Midbrain (tissue), 1 donor: ENCODE measurements at places on chromosomes 1 and 21.

GRCh38 chr1:11568687-11569086, 85.5 kb downstream of the FBXO2 start:
- DNase-seq = no peak

- no peak for DNase-seq
These were observed 12.8 kb upstream of the E2F2 start for GRCh38 chr1:23543707-23544443.

- DNase-seq = peak; percentile 34
These were observed 16.9 kb downstream of the ATG4C start for GRCh38 chr1:62800825-62801306.

DNA sequence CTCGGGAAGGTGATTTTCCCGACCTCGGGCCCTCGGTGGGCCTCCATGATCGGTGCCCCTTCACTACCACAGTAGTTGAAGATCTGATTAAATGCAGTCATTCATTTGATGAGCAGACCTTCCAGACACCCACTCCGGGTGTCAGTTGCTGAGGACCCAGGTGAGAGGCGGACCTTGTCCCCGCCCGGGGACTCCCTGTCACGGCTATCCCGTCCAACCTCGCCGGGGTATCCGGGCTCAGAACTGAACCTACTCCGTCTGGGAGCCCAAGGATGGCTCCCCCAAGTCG, 22.6 kb downstream of the RNU1-3 start:
- no peak for DNase-seq

DNA sequence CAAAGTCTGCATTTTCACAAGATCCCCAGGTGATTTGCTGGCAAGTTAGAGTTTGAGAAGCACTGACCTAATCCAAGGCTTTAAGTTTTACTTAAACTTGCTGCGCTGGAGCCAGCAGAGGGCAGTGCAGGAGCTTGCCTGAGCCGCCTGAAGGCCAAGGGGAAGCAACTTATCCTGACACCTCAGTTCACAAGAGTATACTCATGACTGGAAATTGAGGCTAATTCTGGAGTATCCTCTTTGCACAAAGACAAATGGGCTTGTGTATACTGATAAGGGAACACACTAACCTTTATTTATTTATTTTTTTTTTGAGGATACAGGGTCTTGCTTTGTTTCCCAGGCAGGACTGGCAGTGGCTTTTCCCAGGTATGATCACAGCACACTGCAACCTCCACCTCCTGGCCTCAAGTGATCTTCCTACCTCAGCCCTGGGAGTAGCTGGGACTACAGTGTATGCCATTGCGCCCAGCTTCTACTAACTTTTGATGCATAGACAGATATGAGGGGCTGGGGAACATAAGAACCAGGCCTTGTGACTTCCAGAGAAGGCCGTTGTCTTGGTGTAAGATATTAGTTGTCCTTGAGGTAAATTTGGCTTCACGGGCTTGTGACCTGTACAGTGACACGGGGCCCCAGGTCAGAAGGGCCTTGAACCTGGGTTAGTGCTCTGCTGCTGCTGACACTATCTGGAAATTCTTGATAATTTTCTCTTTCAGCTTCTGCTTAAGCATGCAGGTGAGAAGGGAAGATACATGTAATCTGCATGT, 29.0 kb upstream of the SLAMF1 start:
- peak; percentile 30 for DNase-seq

GRCh38 chr1:17842686-17843085, 87.6 kb downstream of the ACTL8 start:
- DNase-seq = no peak

DNA sequence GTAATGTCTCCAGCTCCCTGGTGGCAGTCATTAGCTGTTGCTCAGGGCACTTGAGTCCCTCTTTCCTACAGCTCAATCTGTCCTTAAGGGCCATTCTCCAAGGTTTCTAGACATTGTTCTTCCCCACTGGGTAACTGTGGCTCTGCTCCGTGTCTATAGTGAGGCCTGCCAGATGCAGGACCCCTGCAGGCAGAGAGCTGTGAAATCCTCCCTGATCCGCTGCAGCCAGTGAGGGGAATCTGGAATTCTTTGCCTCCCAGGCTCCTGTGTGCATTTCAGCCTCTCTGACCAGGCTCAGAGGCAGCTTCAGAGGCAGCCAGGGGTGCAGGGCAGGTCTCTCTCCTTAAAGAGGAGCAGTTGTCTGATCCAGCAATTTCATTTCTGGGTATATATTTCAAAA, 14.4 kb upstream of the IGSF21 start:
- no peak for DNase-seq

DNA sequence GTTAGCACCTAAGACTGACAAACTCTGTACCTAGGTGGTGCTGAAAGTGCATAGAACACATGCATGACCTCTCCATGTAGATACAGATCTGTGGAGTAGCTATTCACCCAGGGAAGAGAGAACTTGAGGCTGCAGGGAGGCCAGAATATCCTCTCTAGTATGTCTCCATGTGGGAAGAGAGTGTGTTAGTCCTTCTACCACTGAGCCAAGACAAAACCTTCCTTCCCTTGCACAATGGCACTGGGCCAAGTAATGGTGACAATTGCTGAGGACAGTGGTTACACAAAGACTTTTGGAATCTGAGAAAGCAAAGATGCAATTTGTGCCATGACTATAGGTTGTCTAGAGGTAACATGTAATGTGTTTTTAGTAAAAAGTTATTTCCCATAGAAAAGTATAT, 52.3 kb downstream of the C1orf198 start:
- DNase-seq = no peak

GRCh38 chr21:43306911-43307676, 119.8 kb downstream of the SIK1 start:
- DNase-seq = no peak

DNA sequence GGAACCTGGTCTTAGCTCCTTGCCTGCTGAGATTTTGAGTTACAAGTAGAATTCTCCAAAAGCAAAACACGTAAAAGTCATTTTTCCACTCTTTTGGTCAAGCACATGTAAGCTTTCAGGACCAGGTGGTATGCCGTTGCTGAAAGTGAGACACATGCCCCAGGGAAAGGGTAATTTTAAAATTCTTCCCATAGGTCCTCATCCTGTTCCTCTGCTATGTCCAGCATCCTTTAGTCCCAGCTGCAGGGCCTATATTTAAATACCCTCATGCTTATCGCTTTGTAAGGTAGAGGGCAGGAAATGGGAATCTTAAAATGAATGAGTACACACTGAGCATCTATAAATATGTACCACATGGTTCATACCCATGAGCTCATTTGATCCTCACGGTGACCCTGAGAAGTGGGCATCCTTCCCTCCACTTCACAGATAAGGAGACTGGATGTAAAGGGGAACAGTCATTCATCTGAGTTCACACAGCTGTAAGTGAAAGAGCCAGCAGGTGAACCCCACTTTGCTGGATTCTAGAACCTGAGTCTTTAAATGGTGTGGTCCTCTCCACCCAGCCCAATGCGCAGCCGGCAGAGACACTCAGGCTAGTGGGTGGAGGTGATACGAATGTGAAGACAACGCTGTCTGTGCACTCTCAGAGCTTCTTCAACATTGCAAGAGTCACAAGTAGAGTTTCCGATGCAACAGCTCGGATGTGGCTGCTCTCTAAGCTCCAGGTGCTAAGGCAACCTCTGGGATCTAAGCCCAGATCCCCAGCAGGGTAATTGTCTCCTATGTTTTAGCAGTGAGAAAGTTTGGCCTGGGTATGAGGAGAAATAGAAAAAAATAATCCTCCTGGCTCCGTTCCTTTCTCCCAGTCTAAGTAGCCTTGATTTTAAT, 163.5 kb downstream of the PLXNA2 start:
- DNase-seq = no peak
